ENCODE measurements at places on chromosomes 13 and 19.

GRCh38 chr19:45418802-45419201 is 4.9 kb downstream of the ERCC1 start:
- DNase-seq: no peak

DNA sequence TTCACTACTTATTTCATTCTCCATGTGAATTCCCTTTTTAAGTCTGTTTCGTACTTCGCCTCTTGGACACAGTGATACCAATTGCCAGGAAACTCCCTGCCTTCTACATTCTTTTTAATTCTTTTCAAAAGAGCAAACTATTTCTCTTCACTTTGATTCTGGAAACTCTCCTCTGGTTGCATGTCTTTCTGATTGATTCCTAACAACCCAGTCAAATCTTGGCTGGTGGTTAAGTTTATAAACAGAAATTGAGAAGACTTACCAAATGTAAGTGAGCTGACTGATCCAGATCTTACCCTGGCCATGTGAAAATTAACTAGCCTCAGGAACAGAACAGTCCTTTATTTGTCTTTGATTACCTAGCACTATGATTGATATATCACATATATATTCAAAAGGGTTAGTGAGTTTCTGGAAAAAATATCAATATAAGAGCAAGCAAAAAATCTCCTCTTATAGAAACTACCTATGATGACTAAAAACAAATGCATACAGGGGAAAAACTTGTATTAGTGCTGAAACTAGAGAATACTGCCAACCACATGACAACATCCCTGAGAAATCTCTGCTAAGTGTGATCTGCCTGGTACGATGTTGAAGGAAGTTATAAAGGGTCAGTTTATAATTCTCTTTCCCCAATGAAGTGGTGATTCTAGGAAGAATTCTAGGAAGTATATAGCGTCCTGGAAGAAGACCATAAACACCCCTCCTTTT is 152.6 kb upstream of the HTR2A start:
- DNase-seq: no peak

DNA sequence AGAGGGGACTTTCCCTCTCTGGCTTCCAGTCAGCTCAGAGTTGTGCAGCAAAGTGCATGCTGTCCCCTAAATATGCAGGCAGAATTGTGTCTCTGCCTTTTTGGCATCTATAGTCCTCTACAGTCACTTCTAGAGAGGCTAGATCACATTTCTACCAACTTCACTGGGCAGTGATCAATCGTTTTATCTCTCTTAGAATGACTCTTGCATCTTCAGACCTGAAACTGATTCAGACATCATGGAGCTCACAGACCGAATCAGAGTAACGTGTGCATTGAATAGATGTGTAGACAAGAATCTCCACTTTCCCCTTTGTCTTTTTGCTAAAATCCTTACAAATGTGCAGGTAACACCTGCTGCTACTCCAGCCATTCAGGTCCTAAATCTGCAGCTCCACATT is 6.2 kb downstream of the ZNF253 start:
- no peak for DNase-seq

DNA sequence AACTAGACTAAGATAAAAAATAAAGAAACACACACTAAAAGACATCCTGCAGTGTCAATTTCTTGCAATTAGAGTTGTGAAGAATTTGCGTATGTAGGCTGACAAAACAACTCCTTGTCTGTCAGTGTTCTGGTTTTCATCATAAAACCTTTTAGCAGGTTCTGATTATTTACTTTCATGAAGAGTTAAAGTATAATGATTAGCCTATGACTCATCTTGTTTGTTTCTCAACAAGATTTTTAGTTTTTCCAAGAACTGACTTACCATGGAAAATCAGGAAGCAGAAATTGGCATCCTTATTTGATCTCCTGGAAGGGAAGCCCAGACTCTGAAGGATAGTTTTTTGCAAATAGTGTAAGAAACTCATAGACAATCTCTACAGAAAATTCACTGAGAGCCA is 848.7 kb upstream of the PCDH9 start:
- DNase-seq: no peak

GRCh38 chr19:41844601-41845000 is at the start of gene LYPD4:
Gene LYPD4 (minus strand): TSS chr19:41844683. CDS start chr19:41839285, 5,398 bp downstream.
- peak; percentile 44 for DNase-seq

- no peak for DNase-seq
Observed at GRCh38 chr13:50609011-50609410, 234.5 kb downstream of the DLEU7 start.

GRCh38 chr19:17348700-17349099 is 11.3 kb downstream of the GTPBP3 start:
- DNase-seq: peak; percentile 54

- DNase-seq: no peak
Observed at GRCh38 chr13:104477261-104477660, 1411.0 kb upstream of the SLC10A2 start.

DNA sequence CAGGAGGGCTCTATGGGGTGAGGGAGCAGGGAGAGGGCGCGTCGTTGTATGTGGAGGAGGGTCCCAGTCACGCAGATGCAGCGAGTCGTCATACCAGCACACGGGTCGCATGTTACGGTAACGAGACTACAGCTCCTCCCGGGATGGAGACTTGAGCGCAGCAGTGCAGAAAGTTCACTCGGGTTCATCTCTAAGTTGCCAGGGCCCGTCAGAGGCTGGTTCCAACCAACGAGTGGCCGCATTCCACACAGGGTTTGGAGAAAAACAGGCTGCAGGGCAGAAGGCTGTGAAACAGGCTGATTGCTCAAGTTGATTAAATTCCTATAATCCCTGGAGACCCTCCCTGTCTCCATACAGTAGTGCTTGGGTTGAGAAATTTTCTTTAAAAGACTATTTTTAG is 21.9 kb upstream of the TTYH1 start:
- no peak for DNase-seq

DNA sequence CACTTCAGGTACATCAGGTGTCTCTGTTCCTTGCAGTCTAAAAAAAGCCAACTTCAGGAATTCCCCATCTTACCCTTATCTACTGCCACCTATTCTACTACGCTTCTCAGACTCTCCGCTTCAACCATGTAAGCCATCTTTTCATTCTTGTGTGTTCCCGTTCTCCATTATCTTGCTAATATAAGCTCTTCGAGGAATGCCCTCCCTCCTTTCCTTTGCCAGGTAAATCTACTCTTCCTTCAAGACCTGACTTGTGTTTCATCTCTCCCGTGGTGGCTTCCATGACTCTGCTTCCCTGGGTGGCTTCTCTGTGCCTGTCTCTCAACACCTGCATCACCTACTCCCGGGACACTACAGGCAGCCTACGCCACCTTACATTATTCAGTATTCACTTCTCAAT is 42.3 kb upstream of the MEDAG start:
- DNase-seq: no peak

DNA sequence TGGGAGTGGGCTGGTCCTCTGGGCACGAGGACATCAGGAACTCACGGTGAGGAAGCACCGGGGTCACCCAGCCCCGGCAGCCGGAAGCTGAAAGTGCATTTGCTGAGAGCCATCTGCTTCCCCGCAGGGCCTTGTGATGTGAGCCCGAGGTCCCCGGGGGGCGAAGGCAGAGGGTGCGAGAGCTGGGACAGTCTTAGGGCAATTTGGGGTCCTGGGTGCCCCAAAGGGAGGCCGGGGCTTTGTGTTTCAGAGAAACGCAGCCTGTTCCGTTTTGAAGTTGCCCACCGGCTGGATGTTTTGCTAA is 4.8 kb downstream of the F2RL3 start:
- DNase-seq: no peak

- no peak for DNase-seq
Observed at GRCh38 chr19:16017138-16017490, 59.2 kb upstream of the TPM4 start.

GRCh38 chr13:100196375-100196774 is 107.5 kb downstream of the PCCA start:
- no peak for DNase-seq

DNA sequence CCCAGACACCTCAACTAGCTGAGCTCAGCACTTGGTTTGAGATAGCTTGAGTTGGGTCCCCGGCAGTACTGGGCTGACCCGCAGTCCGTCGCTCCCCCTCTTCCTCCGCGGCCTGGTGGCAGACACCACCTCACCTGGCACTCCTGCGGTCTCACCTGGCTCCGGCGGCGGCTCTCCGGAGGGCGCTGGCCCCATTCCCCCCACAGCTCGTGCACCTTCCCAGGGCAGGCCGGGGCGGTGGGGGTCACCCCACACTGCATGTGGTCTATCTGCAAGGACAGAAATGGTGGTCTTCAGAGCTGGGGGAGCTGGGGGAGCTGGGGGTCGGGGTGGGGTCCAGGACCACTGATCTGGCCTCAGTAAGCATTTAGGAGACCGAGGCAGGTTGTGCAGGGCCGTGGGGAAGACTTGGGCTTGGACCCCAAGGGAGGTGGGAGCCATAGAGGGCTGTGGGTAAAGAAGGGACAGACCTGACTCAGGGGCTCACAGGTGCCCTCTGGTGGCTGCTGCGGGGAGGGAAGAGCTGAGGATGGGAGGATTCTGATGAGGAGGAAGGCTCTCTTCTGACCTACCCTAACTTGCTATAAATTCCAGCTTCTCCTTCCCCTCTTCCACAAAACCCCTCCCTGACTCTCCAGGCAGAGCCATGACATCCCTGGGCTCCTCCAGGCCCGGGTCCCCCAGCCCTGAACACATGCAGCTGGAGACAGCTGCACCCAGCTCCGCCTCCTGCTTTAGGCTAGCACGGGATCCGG is 6.7 kb upstream of the PLIN4 start:
- DNase-seq: peak; percentile 87

DNA sequence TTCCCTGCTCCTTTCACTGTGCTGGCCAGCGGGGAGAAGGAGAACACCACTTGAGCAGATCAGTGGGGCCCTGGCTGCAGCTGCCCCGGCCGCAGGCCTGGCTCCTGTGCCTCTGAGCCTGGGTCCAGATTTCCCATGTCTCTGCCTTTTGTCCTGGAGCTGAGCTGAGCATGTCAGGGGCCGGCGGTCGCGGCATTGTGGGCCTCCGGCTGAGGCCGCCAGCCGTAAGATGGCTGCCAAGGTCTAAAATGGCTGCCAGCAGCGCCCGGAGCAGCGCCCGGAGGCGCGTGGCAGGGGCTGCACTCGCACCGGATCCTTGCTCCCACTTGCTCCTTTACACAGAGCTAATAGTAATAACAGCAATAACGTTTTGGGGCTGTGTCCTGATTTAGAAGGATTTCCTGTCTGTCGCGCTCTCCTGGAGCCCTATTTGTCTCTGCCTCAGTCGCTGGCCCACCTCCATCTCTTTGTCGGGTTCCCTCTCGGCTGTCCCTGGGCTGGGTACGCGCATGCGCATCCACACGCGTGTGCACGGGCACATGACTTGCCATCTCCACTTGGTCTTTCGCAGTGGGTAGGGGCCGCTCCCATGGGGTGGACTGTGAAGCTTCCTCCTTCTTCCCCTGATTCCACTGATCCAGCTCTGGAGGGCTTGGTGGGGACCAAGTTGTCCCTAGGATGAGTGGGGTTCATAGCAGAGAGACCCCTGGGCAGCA is 32.1 kb downstream of the LYL1 start:
- no peak for DNase-seq

DNA sequence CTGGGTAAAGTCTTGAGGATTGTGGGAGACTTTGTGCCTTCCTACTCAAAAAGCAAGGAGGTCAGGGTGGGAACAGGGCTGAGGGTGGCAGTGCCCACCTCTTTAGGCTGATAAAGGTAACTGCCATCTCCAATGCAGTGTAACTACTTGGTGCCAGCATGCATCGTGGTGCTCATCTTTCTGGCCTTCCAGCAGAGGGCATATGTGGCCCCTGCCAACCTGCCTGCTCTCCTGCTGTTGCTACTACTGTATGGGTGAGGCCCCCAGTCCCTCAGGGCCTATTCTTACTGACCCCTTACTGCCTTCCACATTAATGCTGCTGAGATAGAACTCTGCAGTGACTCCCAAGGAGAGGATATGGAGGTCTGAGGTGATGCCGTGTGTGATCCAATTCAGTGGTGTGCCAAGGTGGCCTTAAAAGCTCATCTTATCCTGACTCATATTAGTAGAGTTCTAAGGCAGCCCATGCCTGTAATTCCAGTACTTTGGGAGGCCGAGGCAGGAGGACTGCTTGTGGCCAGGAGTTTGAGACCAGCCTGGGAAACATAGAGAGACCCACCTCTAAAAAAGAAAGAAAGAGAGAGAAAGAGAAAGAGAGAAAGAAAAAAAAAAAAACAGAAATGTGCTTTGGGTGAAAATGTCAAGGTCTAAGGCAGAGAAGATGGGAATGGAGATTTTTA is 9.7 kb upstream of the ARHGAP45 start:
- no peak for DNase-seq

DNA sequence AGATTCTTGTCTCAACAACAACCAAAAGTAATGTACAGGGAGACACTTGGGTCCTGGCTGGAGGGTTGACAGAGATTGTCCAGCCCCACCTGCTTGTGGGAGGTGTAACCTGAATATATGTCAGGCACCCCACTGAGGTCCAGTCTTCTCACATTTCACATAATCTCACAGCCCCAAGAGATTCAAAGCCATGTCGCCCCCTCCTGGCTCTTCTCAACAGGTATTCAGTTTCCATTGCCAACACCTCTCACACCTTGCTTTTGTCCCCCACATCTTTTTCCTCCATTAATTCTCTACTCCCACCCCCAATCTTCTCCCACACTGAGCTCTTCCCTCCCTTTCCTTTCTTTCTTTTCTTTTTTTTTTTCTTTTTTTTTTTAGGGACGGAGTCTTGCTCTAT is 11.2 kb downstream of the UNC13A start:
- peak; percentile 45 for DNase-seq

GRCh38 chr19:11552666-11553372 is 6.2 kb downstream of the ELOF1 start:
- DNase-seq: no peak

- no peak for DNase-seq
Observed at GRCh38 chr13:26664286-26664685, 96.3 kb downstream of the GPR12 start.

DNA sequence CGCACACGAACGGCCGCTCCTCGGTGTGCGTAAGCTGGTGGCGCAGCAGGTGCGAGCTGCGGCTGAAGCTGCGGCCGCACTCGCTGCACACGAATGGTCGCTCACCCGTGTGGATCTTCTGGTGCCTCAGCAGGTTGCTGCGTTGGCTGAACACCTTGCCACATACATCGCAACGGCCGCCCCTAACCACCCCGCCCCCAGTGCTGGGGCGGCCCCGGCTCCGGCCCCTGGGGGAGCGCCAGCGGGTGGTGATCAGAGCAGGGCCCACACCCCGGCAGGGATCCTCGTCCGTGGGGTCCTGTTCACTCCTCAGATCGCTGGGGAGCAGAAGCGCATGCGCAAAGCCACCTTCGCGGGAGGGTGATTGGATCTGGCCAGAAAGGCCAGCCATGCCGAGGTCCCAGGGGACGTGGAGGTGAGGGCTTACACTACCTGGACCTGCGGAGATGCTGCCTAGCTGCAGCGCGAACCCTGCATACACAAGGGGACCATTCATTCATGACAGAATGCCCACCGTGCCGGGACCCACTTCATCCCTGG is 4.7 kb upstream of the UBE2M start:
- DNase-seq: peak; percentile 30

GRCh38 chr19:17881701-17882100 is 10.0 kb downstream of the SLC5A5 start:
- no peak for DNase-seq
